Activated T-cell treated with anti-CD3 and anti-CD28 coated beads, Interleukin-2, amount 50 U/mL, for 72 hours (primary cell): ENCODE measurements at places on chromosomes 11 and 22.

DNA sequence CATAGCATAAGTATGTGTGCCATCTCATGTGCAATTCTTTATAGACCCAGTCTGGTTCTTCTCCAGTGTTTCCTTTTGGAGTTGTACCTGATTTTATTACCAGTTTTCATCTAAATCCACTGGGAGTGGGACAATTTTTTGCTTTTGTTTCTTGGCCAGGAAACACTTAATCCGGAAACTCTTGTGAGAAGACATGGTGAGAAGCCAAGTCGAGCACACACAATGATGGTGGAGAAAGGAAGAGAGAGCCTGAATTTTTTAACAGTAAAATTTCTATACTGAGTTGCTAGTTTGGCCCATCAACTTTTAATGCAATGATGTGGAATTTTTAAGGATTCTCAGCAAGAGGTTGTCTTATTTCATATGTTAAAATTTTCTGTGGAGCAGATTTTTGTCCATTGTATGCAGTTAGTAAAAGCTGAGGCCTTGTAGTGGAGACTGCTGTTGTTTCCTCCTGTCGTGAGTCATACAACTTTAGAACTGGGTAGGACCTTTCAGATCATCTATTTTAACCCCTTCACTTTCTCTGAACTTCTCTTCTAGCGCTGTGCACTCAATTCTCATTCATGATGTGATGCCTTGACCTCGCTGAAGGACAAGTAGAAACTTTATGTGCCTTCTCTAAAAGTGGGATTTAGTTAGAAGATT, 17.1 kb downstream of the FAR1 start:
- no peaks in the 10 kb centered on the region for H3K27me3 ChIP-seq
- H3K27ac ChIP-seq = peak overlapping the region; percentile 24
- H3K4me1 ChIP-seq = peaks cover 17% of the 10 kb centered on the region
- no peak for DNase-seq

- H3K4me1 ChIP-seq = no peaks in the 10 kb centered on the region
- DNase-seq = no peak
- H3K27ac ChIP-seq = no peak overlapping the region
- peaks cover 18% of the 10 kb centered on the region for H3K36me3 ChIP-seq
- H3K4me3 ChIP-seq = no peak overlapping the region
These were observed 32.8 kb downstream of the RRM1 start for GRCh38 chr11:4127357-4127756.

DNA sequence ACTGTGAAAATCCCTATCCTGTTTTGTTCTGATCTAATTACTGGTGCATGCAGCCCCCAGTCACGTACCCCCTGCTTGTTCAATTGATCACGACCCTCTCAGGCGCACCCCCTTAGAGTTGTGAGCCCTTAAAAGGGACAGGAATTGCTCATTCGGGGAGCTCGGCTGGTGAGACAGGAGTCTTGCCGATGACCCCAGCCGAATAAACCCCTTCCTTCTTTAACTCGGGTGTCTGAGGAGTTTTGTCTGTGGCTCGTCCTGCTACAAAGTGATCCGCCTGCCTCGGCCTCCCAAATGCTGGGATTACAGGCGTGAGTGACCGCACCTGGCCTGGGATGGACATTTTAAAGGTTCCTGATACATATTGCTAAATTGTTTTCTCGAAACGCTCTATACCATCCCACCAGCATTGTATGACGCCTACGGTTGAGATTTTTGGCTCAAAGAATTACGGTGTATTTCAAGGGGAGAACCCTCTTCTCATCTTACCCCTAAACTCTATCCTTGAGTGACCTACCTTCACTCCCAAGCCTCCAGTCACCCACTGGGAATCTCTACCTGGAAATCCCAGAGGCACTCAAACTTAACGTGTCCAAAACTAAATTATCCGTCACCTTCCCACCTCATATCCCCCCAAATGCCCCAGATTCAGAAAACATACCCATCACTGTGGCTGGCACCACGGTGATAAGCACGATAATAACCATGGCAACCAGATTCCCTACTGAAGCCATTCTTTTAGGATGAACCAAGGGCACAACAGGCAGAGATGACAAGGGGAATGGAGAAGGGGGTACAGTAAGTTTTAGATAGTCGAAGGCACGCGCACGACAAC, 789 bp upstream of the POLA2 start:
- peak overlapping the region; percentile 96 for H3K27ac ChIP-seq
- H3K4me1 ChIP-seq = peaks cover 46% of the 10 kb centered on the region
- peaks cover 18% of the 10 kb centered on the region for H3K36me3 ChIP-seq
- H3K27me3 ChIP-seq = no peaks in the 10 kb centered on the region

- DNase-seq = no peak
- no peaks in the 10 kb centered on the region for H3K27me3 ChIP-seq
- no peaks in the 10 kb centered on the region for H3K36me3 ChIP-seq
These were observed 1.5 kb upstream of the NDUFS8 start for GRCh38 chr11:68028802-68029545.

- peak within 1 kb of the TSS; percentile 83 for H3K4me3 ChIP-seq
- no peaks in the 10 kb centered on the region for H3K36me3 ChIP-seq
- DNase-seq = peak; percentile 99
These were observed at the start of gene PC for GRCh38 chr11:66958232-66958955. Gene PC (minus strand): TSS chr11:66958383. CDS start chr11:66872159, 86,224 bp downstream.
